ENCODE measurements at places on chromosomes 7 and 10.

DNA sequence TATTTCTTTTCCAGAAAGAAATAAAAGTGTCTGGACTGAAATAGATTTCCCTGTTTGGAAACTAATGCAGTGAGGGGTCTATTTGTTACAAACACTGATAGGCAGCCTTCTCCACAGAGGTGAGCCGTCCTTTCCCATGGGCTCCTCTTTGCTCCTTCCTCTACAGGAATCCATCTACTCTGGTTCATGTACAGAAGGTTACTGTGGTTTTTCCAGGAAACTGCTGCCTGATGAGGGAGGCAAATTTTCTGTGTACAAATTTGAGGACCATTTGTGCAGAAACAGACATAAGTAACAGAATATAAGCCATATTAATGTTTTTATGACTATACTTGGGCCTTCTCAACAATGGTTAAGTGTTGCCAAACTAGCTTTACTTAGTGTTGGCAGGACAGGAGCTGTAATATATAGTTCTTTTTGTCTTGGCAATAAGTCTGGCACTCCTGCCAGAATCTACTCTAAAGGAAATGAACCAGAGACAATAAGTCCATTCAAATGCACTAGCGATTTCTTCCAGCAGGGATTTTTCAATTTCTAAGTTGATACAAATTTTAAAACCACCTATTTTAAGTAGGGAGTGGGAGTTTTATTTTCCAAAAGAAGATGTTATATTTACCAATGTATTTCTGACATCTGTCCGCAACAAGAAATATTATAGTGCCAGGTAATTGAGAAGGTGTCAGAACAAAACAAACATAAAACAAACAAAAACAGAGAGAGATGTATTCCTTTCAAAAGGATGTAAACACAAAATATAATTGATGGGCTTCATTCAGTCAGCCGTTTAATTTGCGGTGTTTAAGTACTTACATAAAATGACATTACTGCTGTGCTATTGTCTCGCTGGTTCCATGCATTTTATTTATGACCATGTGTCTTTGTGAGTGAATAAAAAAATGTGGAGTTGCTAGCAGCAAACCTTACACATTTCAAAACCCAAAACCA is 91.0 kb upstream of the NFE2L3 start:
- DNase-seq, result no peak

DNA sequence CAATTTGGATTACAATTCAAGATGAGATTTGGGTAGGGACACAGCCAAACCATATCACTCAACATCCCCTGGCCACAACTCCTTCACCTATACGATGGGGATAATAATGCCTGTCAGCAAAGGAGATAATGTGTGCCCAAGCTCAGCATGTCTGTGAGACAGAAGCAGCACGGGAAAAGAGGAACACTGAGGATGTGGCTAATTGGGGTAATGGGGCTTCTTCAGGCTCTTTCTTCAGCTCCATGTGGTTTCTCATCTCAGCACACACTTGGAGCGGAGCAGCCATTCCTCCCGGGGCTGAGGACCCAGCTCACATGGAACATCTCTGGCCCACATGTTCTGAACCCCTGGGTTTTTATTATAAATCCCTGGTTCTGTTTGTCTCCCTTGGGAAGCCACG is 136.0 kb upstream of the NAMPT start:
- no peak for DNase-seq

GRCh38 chr7:44678471-44679179 is 70.0 kb upstream of the ZMIZ2 start:
- peak; percentile 69 for DNase-seq

DNA sequence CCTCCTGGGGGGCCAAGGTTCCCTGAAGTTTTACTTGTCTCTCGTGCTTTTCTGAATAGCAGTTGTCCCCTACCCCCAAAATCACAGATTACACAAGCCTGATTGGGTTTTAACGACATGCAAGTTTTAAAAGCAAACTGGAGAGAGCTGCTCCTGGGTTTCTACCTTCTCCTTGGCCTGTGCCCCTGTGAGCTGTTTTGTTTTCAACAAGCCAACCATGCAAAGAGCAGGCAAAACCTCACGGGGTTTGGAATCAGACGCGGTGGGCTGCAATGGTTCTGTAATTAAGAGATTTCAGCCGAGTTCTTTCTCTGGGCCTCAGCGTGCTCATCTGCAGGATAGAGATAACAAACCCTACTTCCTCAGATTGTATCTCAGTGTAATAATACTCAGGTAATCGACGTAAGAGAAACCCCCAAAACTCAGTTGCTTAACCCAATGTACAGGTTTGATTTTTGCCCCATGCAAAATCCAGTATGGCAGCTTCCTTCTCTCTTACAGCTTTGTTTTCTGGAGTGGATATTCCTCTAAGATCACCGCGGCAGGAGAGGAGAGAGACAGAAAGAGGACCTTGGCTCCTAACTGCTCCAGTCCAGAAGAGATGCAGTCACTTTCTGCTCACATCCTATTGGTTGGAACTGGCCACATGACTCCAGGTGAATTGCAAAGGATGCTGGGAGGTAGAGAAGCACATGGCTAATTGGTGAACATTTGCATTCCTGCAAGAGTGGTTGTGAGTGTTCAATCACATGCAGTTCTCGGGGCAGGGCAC is 42.0 kb downstream of the MYL10 start:
- no peak for DNase-seq

GRCh38 chr10:35208536-35208935 is 81.9 kb downstream of the CREM start:
- DNase-seq, result no peak

DNA sequence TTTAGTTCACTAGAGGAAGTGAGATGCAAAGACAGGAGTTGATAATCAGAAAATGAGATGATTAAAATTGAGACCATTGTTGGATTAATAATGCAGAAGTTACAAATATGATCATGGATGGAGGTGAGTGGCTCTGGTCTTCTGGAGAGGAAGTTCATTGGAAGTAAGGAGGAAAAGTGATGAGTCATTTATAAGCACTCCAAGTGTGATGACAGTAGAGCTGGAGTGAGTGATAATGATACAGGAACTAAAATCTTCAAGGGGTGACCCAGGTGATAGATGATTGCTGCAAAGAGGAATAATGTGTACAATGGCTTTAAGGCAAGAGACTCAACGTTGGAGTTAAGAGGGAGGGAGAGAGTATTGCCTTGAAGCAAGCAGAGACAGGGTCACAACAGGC is 20.7 kb downstream of the ZNF32 start:
- no peak for DNase-seq

- no peak for DNase-seq
These were observed 144.9 kb upstream of the AHR start for GRCh38 chr7:17153536-17153935.

GRCh38 chr10:96918214-96919002 is 86.3 kb downstream of the LCOR start:
- DNase-seq, result no peak

- DNase-seq, result no peak
These were observed 35.3 kb upstream of the EPHB6 start for GRCh38 chr7:142819530-142819929.

DNA sequence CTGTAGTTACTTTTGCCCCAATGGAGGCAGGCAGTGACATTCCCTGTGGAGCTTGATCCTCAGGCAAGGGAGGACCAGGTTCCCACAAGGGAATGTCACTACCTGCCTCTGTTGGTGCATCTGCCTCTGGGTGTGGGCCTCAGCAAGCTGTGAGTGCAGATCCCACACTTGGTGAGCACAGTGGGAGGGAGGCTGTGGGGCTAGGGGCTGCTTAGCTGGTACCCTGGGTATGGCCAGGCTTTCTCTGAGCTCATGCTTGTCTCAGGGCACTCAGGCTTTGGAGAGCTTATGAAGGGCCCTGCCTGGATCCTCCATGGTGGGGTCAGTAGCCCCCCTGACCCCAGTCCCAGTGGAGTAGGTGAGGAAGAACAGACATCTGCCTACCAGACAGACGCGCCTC is 16.2 kb upstream of the ZNF488 start:
- no peak for DNase-seq

GRCh38 chr10:49157229-49157628 is 23.4 kb upstream of the FAM170B start:
- DNase-seq, result no peak

DNA sequence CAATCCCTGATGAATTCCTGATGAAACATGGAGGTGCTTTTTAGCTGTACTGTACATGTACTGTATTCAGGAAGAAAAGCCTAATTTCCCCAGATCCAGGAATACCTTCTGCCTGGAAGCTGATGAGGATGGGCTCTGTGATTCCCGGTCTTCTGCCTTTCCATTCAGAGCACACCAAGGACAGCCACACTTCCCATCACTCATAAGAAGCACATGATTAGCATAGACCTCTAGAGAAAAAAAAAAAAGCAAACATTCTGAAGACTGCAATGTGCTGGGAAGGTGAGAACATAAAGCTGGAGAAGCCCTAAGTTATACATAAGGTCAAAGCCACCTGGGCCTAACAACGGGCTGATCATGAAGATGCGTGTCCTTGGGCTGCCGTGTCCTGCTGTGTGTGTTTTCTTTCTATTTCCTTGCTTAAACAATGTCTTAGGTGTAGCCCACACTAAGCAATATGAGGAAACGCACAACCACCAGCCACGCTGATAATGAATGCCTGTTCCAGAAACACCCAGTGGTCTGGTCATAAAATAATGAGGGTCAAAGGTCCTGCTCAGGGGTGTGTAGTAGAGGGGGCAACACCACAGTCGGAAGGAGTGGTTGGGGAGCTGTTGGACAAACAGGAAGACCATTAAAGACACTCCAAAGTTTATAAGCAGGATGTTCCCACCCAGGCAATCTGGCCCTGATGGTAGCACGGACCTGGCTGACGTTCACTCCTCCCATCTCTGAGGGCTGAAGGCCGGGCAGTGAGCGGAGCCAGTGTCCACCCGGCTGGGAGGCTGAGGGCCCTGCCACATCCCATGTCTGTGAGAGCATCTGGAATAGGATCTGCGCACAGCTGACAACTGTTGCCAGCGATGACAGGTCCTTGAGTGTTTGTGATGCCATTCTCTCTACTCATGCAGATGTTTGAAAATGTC is 7.9 kb downstream of the PKD1L1 start:
- DNase-seq, result peak; percentile 87

GRCh38 chr7:108203537-108203936 is 73.4 kb upstream of the LAMB4 start:
- DNase-seq, result no peak

- DNase-seq, result no peak
These were observed 599.0 kb downstream of the TNS3 start for GRCh38 chr7:46982928-46983327.

GRCh38 chr7:508461-509170 is 11.0 kb downstream of the PDGFA start:
- DNase-seq, result no peak

DNA sequence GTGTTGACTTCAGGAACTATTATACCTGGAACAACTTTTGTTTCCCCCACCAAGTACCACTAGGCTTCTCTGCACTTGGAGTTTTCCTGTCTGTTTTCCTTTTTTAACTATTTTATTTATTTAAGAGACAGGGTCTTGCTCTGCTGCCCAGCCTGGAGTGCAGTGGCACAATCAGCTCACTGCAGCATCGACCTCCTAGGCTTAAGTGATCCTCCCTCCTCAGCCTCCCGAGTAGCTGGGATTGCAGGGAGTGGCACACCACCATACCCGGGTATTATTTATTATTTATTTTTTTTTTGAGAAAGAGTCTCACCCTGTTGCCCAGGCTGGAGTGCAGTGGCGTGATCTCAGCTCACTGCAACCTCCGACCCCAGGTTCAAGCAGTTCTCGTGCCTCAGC is 2.1 kb upstream of the GIGYF1 start:
- DNase-seq, result no peak

DNA sequence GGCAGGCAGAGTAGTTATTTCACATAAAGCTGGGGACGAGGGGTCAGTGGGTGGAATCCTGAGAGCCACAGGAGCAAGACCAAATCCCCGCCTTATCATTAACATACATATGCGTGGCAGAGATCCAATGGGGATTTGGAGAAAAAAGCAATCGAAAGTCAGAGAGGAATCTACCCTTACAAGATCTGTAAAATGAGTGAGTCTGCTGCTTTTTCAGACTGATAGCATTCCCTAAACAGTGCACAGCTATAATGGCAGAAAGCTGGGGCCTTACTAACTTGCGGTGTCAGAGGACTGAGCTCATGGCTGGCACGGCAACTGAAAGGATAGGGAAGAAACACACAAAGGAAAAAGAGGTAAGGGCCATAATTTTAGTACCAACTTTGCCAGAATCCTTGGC is 25.0 kb downstream of the GPR22 start:
- DNase-seq, result no peak

DNA sequence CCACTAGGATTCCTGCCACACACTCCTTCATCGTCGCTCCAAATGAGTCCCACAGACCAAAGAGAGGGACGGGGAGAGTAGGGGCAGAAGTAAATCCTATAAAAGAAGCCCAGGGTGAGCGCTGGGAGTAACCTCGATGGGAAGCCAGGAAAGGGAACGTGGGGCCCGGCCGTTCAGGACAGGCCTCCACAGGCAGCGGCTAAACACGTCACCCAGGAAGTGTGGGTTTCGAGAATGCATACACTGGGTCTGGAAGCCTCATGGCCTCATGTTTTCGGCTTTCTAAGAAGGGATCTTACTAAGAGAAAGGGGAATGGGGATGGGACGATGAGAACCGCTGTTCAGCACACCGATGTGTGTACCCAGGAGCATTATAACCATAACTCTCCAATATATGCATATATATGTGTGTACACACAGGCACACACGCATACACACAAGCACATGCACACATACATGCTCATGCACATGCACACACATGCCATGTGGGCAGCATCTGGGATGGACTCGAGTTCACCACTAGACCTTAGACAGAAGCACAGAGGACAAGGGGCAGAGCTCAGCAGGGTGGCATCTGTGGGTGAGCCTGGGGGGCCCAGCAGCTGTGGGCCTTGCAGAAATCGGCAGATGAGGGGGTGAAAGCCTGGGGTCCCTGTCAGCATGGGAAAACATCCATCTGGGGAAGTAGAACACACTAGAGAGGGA is 14.8 kb upstream of the CNPY1 start:
- no peak for DNase-seq

DNA sequence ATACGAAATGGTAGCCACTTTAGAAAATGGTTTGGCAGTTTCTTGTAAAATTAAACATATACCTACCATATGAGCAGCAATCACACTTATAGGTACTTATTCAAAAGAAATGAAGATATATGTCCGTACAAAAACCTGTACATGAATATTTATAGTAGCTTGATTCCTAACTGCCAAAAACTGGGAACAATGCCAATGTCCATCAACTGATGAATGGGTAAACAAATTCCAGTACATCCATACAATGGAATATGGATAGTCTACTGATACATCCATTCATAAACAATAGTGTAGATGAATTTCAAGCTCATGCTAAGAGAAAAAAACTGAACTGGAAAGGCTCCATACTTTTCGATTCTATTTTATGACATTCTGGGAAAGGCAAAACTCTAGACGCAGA is 68.5 kb downstream of the AGK start:
- no peak for DNase-seq

GRCh38 chr7:43108255-43109011 is 4.0 kb upstream of the HECW1 start:
- peak; percentile 57 for DNase-seq
